OCI-M1 (cell line): ENCODE measurements at places on chromosomes 1 and 21.
A peak's percentile ranks its signal among the peaks of the same experiment; 100 is the strongest.

GRCh38 chr1:210736713-210737112 lies 397.2 kb downstream of the KCNH1 start:
- DNase-seq, result no peak

- no peak for DNase-seq
These were observed 102.5 kb downstream of the PLXNA2 start for GRCh38 chr1:208141610-208142192.

DNA sequence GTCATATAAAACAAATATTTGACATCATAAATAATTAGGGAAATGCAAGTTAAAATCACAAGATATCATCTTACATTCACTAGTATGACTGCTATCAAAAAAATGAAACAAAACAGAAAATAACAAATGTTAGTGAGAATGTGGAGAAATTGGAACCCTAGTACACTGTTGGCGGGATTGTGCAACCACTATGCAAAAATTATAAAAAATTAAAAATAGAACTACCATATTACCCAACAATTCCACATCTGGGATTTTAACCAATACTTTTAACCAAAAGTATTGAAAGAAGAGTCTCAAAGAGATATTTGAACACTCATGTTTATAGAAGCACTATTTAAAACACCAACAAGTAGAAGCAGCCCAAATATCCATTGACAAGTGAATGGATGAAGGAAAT lies 797.2 kb upstream of the ADAMTS5 start:
- no peak for DNase-seq

DNA sequence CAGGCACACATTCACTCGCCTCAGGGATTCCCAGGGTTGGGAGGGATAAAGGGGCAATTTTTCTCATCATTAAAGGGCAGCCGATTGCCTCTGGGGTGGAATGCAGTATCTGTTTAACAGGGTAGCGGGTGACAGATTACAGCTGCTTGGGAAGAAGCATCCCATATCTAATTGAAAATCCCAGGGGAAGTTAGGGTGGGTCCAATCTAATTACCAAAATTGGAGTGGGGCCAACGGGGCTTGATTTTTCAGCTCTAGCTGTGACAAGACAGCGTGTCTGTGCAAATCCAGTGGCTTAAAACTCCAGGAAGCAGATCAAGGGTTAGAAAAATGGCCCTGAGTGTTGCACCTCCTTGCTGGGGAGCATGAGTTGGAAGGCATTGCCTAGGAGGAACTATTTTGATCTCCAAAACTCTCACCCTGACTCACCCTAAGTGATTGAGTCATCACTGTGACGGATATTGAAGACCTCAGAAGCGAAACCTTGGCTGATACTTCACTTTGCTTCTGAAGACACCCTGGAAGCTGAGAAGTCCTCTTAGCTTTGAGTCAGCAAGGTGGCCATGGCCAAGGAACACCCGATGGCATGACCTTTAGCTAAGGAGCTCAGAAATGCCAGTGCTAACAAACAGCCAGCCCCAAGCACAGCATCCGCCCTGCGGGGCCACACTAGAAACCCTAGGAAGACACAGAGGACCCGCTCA lies 46.0 kb downstream of the GRHL3 start:
- DNase-seq, result peak; percentile 61

DNA sequence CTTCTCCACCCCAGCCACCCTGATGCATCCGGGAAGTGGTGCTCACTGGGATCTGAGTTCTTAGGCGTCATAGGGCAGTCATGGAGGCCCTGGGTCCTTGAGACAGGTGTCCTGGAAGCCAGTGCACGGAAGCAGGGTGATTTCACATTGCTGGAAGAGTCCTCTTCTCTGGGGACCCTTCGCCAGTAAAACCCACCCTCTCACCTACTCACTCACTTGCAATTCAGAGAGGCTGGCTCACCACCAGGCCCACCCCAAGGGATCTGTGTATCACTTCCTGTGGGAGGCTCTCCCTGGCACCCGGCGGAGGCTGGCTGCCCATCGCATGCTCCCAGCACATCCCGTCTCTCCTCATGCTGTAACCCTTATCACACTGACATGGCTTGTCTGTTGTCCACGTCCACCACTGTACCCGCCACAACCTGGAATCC lies 40.2 kb upstream of the EPS8L3 start:
- DNase-seq, result no peak

- peak; percentile 79 for DNase-seq
These were observed 308.9 kb upstream of the RUNX1 start for GRCh38 chr21:35358008-35358407.

DNA sequence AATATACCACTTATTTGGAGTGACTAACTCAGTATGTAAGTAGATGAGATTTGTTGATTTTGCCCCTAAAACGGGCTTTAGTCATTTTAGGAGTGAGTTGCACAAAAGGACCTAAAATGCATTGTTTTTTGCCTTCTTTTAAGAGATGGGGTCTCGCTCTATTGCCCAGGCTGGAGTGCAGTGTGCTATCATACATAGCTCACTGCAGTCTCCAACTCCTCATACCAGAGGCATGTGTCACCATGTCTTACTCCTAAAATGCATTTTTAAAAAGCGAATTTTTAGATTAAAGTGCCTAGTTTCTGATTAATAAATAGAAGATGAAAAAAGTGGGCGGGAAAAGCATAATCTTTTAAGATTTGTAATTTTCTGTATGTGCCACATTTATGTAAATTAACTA lies 11.5 kb upstream of the NEXN start:
- no peak for DNase-seq

- DNase-seq, result no peak
These were observed 456.5 kb downstream of the KIF26B start for GRCh38 chr1:245611251-245611650.

- no peak for DNase-seq
These were observed 140.7 kb upstream of the FAM78B start for GRCh38 chr1:166307261-166308188.

DNA sequence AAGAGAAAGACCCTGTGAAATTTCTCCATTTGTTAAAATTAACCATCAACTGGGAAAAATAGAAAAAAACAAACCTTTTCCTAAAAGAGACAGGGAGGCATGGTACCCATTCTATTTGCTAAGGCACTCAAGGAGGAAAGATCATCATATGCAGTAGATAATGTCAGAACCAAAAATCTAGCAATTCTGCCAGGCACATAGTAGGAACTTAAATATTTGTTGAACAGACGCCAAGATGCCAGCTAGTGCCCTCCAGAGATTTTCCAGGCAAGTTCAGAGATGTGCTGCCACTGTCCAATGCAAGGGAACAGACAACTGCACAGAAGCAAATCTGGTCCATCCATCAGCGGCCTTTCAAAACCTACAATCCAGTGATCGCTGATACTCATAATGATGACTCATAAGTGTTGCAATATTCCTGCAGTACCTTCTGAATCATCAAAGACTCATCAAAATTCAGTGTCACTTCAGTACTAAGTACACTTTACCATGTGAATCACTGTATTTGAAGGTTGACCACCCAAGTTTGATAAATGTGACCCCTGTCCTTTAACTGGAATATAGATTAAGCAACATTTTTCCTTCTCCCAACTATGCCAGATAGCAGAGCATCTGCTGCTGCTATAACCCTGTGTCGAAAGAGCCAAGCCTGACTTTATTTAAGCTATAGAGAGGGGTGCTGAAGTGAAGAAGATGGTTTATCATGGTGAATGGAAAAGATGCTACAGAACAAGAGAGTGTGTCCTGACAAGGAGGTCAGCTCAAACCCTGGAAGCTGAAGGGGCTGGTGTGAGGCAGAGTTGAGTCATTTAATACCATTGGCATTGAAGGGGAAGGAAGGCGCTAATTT lies 99.1 kb downstream of the MT1HL1 start:
- peak; percentile 40 for DNase-seq

DNA sequence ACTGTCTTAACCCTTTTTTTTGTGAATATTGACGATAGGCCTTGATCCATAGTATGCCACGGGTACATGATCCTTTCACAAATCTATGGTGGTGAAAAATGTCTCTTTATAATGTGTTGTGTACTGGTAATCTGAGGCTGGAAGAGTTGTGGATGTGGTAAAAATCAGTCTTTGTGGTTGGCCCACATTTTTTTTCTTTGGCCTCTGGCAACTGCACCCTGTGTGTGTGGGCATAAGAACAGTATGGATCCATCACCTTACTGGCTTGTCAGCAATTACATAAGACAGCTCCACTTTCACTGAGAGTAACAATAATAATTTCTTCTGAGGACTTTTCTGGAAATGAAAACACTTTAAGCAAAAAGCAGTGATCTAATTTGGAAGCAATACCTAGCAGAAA lies 101.6 kb downstream of the GABPA start:
- no peak for DNase-seq

- no peak for DNase-seq
These were observed 47.9 kb upstream of the TARBP1 start for GRCh38 chr1:234526922-234527321.

- peak; percentile 95 for DNase-seq
These were observed 18.6 kb upstream of the C1orf105 start for GRCh38 chr1:172401892-172402291.

DNA sequence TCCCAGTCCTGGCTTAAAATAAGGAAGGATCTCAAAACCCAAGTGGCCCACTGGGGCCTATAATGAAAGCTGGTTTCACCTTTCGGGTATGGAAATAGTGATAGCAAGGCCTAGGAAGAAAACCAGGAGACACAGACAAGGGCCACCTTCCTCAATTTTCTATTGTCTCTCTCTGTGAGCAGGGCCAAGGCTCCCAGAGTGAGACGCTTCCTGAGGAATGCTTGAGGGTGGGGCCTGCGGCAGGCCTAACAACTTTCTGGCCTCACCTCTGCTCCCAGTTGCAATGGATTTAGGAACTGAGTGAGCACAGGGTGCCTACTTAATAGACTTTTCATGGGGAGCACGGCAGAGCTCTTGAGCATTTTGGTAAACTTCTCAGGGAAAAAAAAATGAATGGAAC lies 300.9 kb downstream of the ASTN1 start:
- no peak for DNase-seq

DNA sequence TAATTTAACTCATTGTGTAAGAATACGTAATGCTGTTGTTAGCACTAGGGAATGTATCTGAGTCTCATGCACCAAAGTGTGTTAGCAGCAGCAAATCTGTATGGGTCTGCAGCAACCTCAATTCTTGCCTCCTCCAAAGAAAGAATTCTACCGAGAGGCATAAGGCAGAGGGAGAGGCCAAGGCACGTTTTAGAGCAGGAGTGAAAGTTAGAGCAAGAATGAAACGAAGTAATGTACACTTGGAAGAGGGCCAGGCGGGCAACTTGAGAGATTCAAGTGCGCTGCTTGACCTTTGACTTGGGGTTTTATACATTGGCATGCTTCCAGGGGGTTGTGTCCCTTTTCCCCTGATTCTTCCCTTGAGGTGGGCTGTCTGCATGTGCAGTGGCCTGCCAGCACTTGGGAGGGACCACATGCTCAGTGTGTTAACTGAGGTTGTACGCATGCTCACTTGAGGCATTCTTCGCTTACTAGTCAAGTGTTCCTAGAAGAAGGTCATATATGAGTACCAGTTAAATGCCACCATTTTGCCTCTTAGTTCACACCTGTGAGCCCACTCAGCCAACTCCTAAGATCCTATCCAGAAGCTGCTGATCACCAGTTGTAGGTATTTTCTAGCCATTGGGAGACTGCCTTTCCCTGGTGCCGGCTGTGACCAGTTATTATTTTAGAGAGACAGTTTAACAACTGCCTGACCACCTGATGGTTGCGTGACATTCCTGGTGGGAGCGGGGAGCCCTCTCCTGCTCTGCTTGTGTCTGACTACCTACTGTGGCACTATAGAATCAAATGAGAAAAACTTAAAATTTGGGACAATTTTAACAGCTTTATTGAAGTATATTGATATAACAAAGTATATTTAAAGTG lies 2.7 kb upstream of the CNN3 start:
- no peak for DNase-seq

DNA sequence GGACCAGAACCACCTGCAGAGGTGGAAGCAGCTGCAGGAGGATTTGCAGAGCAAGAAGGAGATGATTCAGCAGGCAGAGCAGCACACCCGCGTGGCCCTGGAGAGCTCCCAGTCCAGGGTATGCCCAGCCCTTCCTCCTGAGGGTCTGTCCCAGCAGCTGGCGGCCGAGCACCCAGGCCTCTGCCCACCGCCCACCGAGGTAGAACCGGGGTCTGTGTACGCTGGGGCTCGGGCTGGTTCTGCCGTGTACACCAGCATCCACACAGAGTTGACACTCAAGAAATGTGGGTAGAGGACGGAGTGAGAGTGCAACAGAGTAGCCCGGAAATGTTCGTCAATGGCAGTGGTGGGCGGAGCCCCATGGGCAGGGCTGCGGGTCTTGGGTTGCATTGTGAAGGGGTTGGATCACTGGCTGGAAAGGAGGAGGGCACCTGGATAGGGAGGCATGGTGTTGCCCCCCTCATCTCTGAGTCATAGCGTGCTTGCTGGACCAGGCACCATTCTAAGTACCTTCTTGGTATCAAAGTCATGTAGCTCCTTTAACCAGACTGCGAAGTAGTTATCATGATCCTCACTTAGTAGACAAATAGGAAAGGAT lies 5.1 kb upstream of the SMIM1 start:
- no peak for DNase-seq

- peak; percentile 61 for DNase-seq
These were observed 1.2 kb downstream of the LMOD1 start for GRCh38 chr1:201945157-201945556.

DNA sequence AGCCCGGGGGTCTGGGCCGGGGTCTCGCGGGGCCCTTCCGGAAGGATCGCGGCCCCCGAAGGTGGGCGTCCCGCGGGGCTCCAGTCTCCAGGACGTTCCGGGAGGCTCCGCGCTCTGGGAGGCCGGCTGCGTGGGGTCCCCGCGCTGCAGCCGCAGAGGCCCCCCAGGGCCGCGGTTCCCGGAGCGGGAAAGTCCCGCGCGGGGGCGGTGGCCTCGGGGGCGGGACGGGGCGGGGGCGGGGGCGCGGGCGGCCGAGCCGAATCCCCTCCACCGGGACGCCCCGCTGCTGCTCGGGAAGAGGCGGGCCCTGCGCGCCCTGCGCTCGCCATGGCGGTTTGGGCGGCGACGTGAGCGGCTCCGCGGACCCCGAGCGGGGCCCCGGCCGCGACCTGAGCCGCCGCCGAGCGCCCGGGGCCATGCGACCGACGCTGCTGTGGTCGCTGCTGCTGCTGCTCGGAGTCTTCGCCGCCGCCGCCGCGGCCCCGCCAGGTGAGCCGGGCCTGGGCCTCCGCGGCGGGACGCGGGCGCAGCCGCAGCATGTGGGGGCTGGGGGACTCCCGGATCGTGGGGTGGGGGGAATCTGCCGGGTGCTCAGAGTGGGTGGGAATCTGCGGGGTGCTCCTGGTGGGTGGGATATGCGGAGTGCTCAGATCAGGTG lies at the start of gene IFNGR2:
Gene IFNGR2, plus strand, starts transcription at position 286 of the 658 bp plus-strand sequence. Its CDS starts 131 bp downstream, at position 417.
- no peak for DNase-seq

DNA sequence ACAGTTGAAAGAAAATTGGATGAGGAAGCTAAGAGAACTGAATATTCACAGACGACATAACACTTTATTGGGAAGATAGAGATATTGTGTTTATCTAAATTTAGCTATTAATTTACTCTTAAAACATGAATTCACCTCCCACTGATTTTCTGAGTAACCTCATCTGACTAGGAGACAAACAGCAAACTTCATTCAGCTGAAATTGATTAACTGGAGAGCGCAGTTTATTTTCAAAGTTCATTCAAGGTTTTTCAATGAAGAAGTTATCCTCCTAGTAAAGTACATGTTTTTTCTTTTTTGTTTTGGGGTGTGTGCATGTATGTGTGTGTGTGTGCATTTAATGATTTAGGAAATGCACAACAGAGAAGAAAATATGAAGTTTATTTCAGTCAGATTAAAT lies 215.0 kb downstream of the KCNT2 start:
- no peak for DNase-seq

- no peak for DNase-seq
These were observed 72.3 kb upstream of the NR5A2 start for GRCh38 chr1:199955235-199955634.

- DNase-seq, result no peak
These were observed 211.7 kb upstream of the TMEM51 start for GRCh38 chr1:14941864-14942263.

GRCh38 chr1:23577056-23578004 lies 18.0 kb upstream of the ID3 start:
- peak; percentile 19 for DNase-seq
